Peyer's patch (tissue), 4 donors: ENCODE measurements at places on chromosomes 1 and 21. TPM values are rescaled to one million over a fixed set of nuclear protein-coding genes. Genes with fewer than 3 reads are reported as not detected.

DNA sequence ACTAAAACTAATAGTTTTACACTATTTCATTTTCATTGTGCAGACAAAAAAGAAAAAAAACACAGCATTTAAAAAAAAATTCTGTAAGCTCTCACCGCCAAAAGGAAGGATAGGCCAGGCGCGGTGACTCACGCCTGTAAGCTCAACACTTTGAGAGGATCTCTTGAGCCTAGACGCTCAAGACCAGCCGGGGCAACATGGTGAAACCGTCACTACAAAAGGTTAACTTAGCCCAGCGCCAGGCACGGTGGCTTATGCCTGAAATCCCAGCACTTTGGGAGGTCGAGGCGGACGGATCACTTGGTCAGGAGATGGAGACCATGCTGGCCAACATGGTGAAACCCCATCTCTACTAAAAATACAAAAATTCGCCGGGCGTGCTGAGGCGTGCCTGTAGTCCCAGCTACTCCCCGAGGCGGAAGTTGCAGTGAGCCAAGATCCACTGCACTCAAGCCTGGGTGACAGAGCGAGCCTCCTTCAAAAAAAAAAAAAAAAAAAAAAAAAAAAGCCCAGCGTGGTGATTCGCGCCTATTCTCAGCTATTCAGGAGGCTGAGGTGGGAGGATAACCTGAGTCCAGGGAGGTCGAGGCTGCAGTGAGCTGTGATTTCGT, 14.3 kb upstream of the SPEN start:
- H3K4me1 ChIP-seq, result peaks cover 3% of the 10 kb centered on the region
- H3K4me3 ChIP-seq, result peak overlapping the region; percentile 70
- DNase-seq, result peak; percentile 53
- H3K27me3 ChIP-seq, result no peaks in the 10 kb centered on the region
- H3K27ac ChIP-seq, result peak overlapping the region; percentile 63
- no peaks in the 10 kb centered on the region for H3K36me3 ChIP-seq

- no peak overlapping the region for H3K4me3 ChIP-seq
- peaks cover 3% of the 10 kb centered on the region for H3K4me1 ChIP-seq
- peak overlapping the region; percentile 57 for H3K27ac ChIP-seq
- no peaks in the 10 kb centered on the region for H3K36me3 ChIP-seq
- DNase-seq, result no peak
These were observed 14.2 kb downstream of the CAPN2 start for GRCh38 chr1:223726380-223727001.

Gene FBLIM1
- 50.3 TPM for total RNA-seq

Gene RPTN
- not detected for total RNA-seq

DNA sequence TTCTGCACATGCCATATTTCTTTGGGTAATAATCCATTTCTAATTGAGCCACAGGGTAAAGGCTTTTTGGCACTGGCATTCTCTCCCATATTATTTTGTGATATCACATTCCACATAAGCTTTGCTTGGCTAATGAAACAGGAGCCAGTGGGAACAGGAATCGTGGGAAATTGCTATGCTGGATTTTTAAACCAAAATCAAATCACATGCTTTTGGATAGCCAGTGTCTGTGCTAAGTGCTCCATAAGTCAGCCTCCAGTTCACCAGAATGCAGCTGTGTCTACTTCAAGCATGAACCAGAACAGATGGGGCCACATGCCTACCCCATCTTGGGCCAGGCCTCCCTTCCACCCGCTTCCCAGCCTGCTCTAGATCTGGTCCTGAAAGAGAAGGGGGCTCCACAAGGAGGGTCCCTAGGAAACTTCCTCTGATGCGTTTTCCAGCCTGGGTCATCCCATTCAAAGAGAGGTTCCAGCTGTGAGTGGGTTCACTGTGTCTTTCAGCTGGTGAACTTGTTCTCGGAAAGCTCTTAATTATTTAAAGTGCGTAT, 131.2 kb upstream of the COA6 start:
- H3K27ac ChIP-seq, result no peak overlapping the region
- H3K27me3 ChIP-seq, result no peaks in the 10 kb centered on the region
- H3K4me3 ChIP-seq, result no peak overlapping the region
- no peaks in the 10 kb centered on the region for H3K4me1 ChIP-seq

Gene ACTL8
- not detected for total RNA-seq

Gene RHD
- total RNA-seq, result not detected

DNA sequence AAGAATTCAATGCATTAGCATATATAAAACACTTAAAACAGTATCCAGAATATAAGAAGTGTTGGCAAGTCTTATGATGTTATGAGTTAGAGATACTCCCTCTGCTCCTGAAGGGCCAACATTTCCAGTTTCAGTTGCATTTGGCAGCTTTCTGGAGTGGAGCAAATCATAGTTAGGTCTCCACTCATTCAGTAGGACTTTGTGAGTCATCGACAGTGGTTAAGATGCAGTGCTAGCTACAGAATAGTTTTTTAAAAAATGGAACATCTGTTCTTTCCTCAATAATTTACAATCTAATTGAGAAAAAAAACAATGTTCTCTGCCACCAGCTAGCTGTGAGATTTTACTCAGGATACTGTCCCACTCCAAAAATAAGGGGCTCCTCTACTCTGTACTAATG, 389.1 kb downstream of the HLX start:
- DNase-seq, result no peak
- no peaks in the 10 kb centered on the region for H3K27me3 ChIP-seq
- no peak overlapping the region for H3K27ac ChIP-seq
- H3K4me1 ChIP-seq, result no peaks in the 10 kb centered on the region
- no peak overlapping the region for H3K4me3 ChIP-seq

DNA sequence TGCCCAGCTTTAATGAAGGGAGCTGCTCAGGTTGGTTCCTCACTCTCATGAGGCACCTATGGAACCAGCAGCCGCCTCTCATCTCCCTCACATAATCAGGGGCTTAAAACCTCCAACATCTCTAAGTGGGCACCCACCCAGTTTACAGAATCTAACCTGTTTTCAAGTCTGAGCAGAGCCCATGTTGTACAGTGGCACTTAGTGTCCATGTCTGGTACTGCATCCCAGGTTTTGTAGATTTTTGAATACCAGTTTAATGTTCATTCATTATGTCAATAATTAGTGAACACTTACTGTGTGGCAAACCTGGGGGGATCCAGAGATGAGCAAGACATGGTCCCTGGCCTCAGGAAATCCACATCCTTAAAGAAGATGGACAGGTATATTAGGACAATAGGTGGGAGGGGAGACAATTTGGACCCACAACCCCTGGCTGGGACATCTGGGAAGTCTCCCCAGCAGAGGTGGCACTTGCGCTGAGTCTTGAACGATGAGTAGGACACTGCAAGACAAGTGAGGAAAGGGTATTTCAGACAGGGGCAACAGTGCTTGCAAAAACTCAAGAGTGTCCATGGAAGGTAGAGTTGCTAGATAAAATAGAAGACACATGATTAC, 83.3 kb downstream of the LACTBL1 start:
- no peak overlapping the region for H3K4me3 ChIP-seq
- no peaks in the 10 kb centered on the region for H3K27me3 ChIP-seq
- no peak for DNase-seq

Gene KCNN3
- total RNA-seq, result 0.85 TPM

- no peaks in the 10 kb centered on the region for H3K36me3 ChIP-seq
- no peak for DNase-seq
- H3K27me3 ChIP-seq, result no peaks in the 10 kb centered on the region
- H3K4me3 ChIP-seq, result no peak overlapping the region
- H3K27ac ChIP-seq, result no peak overlapping the region
These were observed 128.0 kb downstream of the TNNI3K start for GRCh38 chr1:74363220-74363619.

Gene RGS13
- total RNA-seq, result 3.1 TPM

DNA sequence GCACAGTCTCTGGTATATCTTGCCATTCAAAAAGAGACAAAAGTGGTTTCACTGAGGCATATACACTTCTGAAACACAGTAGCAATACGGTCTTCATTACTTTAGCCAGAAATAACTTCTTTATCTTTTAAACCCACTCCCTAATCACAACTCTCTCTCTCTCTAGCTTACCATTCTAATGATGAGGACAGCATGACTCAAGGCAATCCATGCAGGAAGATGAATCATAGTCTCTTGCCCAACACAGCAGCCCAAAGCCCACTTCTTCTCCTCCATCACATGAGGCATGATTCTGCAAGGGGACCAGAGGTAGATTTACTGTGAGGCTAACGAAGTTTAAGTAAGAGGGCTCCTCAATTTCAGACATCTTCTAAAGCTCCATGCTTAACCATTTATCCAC, 285.0 kb upstream of the NR5A2 start:
- no peak overlapping the region for H3K27ac ChIP-seq
- DNase-seq, result no peak
- H3K4me3 ChIP-seq, result no peak overlapping the region
- no peaks in the 10 kb centered on the region for H3K27me3 ChIP-seq

DNA sequence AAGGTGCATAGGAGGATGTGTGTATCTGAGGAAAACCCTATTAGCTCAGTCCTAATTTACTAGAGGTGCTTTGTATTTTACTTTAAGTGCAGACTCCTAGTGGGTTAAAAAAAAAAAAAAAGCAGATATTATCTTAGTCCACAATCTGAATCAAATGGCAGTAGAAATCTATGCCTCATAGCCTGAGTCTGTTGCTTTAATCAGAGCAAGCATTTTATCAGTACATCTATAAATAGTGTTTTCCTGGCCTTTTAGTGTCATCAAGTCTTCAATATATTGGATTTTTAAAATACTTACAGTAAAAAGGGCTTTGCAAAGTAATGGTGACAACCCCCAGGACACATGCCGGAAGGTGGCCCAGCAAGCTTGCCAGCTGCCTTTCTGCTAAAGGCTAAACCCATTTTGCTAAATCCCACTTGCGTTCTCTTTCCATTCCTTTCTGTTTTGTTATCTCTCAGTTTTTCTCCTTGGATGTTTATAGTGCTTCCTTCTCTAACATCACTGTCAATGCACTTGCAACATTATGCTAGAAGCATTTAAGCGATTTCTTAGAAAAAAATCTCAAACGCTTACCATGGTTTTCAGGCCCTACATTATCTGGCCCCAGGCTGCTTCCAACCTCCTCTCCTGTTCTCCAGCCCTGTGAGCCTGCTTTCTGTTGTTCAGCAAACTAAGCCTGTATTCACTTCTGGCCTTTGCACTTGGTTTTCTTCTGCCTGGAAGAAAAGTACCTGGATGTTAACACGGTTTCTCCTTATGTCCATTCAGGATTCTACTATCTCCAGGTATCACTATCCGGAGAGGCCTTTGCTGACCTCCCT, 206.3 kb downstream of the PDE4B start:
- H3K27ac ChIP-seq, result no peak overlapping the region
- no peak overlapping the region for H3K4me3 ChIP-seq
- DNase-seq, result no peak
- no peaks in the 10 kb centered on the region for H3K27me3 ChIP-seq

Gene BSND
- not detected for total RNA-seq

Gene GBP5
- 4.6 TPM for total RNA-seq
